Amniotic stem cell (primary cell): ENCODE measurements at places on chromosomes 11 and 22.

- no peak for DNase-seq
These were observed 1054.0 kb downstream of the NTM start for GRCh38 chr11:132424433-132424832.

DNA sequence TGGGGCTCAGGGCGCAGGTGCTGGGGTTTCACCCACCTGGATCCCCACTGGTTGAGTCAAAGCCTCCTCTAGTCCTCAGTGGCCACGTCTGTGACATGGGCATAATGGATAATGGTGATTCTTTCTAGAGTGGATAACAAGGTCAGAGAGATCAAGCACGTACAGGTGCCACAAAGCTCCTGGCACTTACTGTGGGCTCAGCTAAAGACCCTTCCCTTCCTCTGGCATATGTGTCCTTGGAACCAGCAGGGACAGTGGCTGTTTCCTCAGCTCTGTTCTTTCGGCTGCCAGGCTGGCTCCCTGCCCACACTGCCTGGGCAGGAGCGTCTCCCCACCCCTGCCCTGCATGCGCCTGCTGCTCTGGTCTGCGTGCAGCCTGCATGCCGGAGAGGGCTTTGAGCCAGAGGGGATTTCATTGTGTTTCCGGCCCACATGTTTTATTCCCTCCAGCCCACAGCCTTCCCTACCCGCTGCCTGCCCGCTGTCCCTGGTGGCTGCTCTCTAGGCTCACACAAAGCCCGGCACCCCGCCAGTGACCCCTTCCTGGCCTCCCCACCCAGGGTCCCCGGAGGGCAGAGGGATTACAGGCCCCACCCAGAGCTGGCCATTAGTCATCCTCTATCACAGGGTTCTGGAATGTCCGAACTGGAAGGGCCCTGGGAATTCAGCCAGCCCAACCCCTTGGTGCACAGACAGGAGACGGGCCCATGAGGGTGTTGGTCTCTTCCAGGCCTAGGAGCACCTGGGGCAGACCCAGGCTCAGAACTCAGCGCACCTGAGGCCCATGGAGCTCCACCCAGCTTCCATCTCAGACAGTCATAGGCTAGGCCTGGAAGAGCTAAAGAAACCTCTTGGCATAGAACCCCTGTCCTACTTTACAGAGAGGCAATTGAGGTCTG lies 55.3 kb upstream of the GCAT start:
- peak; percentile 87 for DNase-seq

DNA sequence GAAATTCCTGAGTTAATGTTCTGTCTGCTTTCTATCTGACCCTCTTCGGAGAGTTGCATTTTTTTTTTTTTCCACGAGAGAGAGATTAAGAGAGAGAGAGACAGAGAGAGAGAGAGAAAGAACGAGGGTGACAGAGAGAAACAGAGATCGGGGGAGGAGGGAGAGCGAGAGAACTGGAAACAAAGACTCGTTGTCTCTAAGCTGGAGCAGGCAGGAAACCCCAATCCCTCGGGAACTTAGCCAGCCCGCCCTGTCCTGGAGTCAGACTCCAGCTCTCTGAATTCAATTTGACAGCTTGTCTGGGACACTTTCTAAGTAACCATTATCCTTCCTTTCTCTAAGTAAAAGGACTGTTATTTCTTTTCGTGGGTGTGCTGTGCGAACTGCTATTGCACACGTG lies 76.9 kb downstream of the KCNJ1 start:
- no peak for DNase-seq

GRCh38 chr11:24234822-24235508 lies 261.9 kb upstream of the LUZP2 start:
- DNase-seq, result peak; percentile 0

GRCh38 chr22:50307890-50308596 lies 597 bp upstream of the PLXNB2 start:
- DNase-seq, result no peak

GRCh38 chr11:83680321-83680720 lies 394.2 kb upstream of the CCDC90B start:
- no peak for DNase-seq

DNA sequence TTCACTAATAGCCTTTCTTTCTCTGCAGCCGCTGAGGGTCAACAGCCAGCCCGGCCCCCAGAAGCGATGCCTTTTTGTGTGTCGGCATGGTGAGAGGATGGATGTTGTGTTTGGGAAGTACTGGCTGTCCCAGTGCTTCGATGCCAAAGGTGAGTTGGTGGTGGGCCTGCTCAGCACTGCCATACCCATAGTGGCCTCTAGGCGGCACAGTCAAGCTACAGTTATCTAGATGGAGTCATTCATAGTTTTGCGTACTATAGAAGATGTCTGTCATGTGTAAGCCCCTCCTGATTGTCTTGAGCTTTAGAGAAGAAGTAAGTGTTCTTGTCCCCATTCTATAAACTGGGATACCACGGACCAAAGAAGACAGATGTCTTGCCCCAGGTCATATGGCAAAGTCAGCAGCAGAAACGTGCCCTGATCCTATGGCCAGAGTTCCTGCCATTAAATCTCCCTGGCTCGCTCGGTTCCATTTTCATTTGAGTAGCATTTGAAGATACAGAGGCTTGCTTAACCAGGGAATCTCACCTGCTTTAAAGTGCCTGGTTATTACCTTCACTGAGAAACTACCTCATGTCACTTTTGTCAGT lies 42.1 kb upstream of the CRTAM start:
- DNase-seq, result no peak

DNA sequence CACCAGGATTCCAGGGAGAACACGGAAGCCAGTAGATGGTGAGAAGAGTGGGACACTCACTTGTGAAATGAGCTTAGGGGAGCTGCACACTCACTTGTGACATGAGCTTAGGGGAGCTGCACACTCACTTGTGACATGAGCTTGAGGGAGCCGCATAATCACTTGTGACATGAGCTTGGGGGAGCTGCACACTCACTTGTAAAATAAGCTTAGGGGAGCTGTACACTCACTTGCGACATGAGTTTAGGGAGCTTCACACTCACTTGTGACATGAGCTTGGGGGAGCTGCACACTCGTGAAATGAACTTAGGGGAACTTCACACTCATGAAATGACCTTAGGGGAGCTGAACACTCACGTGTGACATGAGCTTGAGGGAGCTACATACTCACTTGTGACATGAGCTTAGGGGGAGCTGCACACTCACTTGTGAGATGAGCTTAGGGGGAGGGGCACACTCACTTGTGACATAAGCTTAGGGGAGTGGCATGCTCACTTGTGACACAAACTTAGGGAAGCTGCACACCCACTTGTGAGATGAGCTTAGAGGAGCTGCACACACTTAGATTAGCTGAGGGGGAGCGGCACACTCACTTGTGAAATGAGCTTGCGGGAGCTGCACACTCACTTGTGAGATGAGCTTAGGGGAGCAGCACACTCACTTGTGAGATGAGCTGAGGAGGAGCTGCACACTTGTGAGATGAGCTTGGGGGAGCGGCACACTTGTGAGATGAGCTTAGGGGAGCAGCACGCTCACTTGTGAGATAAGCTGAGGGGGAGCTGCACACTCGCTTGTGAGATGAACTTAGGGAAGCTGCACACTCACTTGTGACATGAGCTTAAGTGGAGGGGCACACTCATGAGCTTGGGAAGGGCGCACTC lies 59.0 kb downstream of the NCAPD3 start:
- no peak for DNase-seq

GRCh38 chr22:35406443-35406842 lies 6.5 kb downstream of the MCM5 start:
- no peak for DNase-seq

DNA sequence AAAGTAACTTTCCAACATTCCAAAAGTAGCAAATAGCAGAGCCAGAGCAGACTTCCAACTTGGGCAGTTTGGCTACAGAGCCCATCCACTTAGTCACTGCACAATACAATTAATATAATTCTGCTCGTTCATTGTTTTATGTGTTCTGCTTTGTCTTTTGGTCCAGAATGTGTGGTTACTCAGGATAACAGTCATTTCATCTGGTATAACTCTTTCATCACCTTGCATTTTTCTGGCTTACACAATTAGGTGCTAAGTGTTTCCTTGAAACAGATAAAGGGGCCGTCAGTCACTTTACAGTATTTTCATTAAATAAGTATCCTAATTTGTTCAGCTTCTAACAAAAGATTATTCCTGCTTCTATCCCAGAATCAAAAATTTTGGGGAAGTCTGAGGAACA lies 87.2 kb downstream of the LARGE2 start:
- no peak for DNase-seq

- no peak for DNase-seq
These were observed 52.4 kb downstream of the LGR4 start for GRCh38 chr11:27420217-27420616.

GRCh38 chr11:4026389-4026788 lies 68.2 kb upstream of the RRM1 start:
- no peak for DNase-seq

- DNase-seq, result no peak
These were observed 715.2 kb upstream of the RAG2 start for GRCh38 chr11:37313266-37313665.

GRCh38 chr11:130650456-130651030 lies 202.1 kb downstream of the ADAMTS15 start:
- DNase-seq, result no peak

DNA sequence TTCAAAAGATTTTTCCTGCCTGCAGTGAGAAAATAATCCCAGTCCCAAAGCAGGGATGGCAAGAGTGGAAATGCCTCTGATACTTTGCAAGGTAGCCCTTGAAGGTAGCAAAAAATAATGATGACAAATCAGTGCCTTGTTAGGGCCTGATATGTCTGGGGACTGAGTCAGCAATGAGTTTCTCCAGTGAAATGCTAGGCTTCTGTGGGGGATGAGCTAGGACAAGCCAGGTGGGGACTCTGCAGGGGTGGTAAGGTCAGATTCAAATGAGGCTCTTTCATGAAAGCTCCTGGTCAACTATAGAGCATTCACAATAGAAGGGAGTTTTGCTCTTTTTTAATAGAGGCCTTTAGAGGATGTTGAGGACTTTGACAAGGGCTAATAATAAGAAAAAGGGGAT lies 77.7 kb downstream of the ME3 start:
- DNase-seq, result no peak

DNA sequence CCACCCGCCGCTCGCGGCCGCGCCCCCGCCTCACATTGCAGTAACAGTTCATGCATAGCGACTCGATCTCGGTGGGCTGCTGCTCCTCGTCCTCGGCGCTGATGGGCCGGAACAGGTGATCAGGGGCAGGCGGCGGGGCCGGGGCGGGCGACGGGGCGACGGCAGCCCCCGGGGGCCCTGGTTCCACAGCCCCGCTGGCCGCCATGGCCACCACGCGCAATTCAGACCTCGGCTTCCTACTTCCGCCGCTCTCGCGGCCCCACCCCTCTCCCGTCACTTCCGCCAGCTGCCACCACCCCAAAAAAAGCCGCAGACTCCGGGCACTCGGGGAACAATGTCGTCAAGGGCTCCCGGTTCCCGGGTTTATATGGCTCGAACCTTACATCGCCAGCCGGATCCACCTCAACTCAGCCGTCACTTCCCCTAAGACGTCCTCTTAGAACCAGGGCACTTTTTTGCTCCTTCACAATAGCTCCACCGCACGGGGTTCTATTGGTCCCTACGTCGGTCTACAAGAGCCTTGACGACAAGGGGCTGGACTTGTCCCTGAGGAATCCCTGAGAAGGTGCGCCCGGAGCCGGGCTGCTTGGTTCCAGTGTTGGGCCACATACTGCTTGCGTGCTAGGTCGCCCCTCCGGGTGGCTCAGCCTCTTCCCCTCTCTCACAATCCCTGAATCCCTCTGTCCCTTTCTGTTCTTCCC lies at the start of gene ZPR1:
ZPR1 (minus strand) TSS at position 238 of the 701 bp plus-strand sequence; CDS start at position 205, 33 bp downstream.
- peak; percentile 48 for DNase-seq

DNA sequence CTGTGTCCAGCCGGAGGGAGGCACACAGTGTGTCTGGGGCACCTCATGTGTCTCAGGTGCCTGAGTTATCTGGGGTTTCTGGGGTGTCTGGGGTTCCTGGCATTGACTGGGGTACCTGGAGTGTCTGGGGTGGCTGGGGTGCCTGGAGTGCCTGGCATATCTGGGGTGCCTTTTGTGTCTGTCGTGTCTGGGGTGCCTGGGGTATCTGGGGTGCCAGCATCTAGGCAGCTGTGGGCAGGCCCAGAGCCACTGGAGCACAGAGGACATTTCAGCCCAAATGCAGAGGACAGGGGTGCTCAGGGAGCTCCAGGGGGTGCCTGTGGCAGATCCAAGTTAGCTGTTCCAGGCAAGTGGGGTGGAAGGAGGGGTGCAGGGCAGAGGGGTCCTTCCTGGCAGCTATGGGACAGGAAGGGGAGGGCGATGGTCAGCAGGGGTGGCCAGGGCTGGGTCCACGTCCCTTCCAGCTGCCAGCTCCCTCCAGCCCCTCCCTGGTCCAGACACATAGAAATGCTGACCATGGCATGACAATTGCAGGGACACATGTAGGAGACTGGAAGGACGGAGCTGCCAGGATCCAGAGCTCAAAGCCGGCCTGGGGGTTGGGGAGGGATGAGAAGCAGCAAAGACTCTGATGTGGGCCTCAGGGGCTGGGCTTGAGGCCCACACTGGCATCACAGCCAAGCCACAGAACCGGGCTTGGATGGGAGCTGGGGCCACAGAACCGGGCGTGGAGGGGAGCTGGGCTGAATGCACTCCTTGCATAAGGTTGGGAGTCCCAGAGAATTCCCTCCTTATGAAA lies 133.0 kb downstream of the BRD1 start:
- DNase-seq, result no peak

DNA sequence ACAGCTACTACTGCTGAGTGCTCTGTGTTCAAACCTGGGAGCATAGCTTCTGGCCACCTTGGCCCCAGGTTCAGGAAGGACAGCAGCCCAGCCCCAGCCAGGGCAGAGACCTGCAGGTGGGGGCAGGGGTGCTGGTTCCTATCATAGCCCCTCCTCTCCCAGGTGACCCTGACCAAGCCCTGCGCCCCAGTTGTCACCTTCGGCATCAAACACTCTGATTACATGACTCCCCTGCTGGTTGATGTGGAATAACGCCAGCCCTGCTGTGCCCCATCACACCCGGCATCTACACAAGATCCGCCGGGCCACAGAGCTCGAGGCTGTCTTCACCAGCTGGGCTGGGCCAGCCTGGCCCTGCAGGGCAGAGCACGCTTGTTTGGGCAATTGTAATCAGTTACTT lies 6.9 kb downstream of the SCGB1C1 start:
- no peak for DNase-seq

DNA sequence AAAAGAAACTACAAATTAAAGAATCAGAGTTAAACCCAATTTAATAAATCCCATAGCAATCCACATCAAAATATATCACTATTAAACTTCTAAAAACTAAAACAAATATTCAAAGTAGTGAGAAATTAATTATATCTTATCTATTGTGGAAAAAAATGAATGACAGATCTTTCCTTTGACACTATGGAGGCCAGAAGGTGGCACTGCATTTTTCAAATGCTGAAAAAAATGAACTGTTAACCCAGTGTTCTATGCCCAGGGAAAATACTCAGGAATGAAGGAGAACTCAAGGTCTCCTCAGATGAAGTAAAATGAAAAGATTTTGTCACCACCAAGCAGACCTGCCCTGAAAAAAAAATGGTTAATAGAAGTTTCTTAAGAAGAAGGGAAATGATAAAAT lies 27.7 kb downstream of the TYR start:
- no peak for DNase-seq

GRCh38 chr22:36399472-36399778 lies 11.7 kb upstream of the MYH9 start:
- no peak for DNase-seq

DNA sequence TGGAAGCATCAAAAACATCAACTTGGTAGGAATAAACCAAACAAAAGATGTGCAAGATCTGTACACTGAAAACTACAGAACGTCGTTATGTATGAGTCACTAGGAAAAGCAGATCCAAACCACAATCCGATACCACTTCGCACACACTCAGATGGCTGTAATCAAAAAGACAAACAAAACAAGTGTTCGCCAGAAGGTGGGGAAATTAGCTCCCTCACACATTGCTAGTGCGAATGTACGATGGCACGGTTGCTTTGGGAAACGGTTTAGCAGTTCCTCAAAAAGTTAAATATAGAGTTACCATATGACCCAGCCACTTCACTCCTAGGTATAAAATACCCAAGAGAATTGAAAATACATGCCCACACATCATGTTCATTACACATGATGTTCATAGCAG lies 14.8 kb upstream of the CARD10 start:
- no peak for DNase-seq
